ENCODE measurements at places on chromosomes 2 and 18.

- no peaks in the 10 kb centered on the region for H3K36me3 ChIP-seq
- H3K4me1 ChIP-seq: no peaks in the 10 kb centered on the region
- H3K27ac ChIP-seq: no peak overlapping the region
- no peak overlapping the region for H3K4me3 ChIP-seq
- no peak for DNase-seq
Measured at GRCh38 chr2:132519566-132519965, 103.0 kb downstream of the GPR39 start.

- DNase-seq: no peak
- no peak overlapping the region for H3K27ac ChIP-seq
- H3K27me3 ChIP-seq: no peaks in the 10 kb centered on the region
- H3K36me3 ChIP-seq: no peaks in the 10 kb centered on the region
- no peak overlapping the region for H3K4me3 ChIP-seq
Measured at GRCh38 chr2:55006306-55006705, 43.9 kb downstream of the RTN4 start.

DNA sequence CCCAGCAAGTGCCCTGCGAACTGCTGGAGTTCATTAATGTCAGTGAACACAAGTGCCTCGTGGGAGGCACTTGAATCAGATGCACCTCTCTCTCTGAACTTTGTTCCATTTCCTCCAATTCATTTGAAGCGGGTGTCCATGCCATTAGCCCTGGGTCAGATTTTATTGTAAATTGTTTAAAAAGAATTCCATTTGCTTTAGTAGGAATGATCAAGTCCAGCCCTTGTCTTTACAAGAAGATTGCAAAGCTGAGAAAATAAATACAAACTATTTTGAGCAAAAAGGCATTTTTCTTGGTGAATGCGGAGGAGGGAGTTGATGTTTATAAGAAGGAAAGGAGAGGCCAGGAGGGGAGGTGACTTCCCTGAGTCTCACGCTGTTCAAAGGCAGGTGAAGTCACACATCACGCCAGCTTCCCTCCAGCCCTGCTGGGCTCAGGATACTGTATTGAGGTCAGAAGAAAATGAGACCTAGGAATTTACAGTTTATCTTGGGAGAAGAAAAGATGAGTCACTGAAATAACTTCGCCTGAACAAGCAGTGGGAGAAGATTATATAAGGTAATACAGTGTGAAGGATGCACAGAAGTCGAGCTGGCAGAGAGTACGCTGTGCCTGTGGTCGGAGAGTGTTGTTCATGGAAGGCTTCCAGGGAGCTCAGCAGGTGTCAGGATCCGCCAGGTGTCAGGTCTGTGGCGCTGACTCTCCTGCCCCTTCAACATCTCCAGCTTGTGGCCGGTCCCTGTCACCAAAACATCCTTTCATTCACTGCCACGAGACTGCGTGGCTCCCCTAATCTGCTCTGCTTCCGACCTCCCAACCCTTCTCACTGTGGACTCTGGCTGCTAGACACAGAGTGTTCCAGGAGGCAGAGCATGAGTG lies 36.5 kb downstream of the EFR3B start:
- DNase-seq: no peak
- no peak overlapping the region for H3K27ac ChIP-seq
- no peak overlapping the region for H3K4me3 ChIP-seq
- H3K27me3 ChIP-seq: no peaks in the 10 kb centered on the region
- H3K36me3 ChIP-seq: no peaks in the 10 kb centered on the region

GRCh38 chr2:20660506-20661420 lies 6.2 kb upstream of the GDF7 start:
- DNase-seq: no peak
- no peaks in the 10 kb centered on the region for H3K36me3 ChIP-seq
- H3K27me3 ChIP-seq: peaks cover 59% of the 10 kb centered on the region
- no peak overlapping the region for H3K4me3 ChIP-seq
- H3K4me1 ChIP-seq: no peaks in the 10 kb centered on the region

DNA sequence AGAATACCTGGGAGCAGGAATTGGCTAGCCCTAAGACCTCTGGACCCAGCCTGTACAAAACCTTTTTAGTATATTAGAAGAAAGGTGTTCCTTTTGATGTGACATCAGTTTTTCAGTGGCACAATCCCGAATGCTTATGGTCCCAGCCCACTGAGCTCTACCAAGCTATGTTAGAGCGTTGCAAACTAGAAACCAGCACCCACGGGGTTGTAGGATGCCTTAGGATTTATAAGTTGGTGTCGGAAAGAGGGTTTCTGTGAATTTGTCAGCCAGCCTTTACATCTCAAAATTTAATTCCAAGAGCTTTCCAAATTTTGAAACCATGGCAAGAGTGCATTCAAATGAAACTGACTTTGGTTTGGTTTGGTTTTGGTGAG lies 499 bp upstream of the LMAN1 start:
- H3K27ac ChIP-seq: no peak overlapping the region
- H3K27me3 ChIP-seq: peaks cover 34% of the 10 kb centered on the region
- peaks cover 3% of the 10 kb centered on the region for H3K36me3 ChIP-seq
- H3K4me3 ChIP-seq: peak overlapping the region; percentile 95
- no peak for DNase-seq
- H3K4me1 ChIP-seq: peaks cover 18% of the 10 kb centered on the region

GRCh38 chr2:98078701-98079100 lies 8.3 kb upstream of the VWA3B start:
- DNase-seq: no peak
- H3K27me3 ChIP-seq: peaks cover 4% of the 10 kb centered on the region

- H3K27ac ChIP-seq: no peak overlapping the region
- peaks cover 75% of the 10 kb centered on the region for H3K36me3 ChIP-seq
- no peaks in the 10 kb centered on the region for H3K27me3 ChIP-seq
- H3K4me1 ChIP-seq: no peaks in the 10 kb centered on the region
- DNase-seq: peak; percentile 21
Measured at GRCh38 chr2:20291106-20291564, 59.5 kb downstream of the PUM2 start.

DNA sequence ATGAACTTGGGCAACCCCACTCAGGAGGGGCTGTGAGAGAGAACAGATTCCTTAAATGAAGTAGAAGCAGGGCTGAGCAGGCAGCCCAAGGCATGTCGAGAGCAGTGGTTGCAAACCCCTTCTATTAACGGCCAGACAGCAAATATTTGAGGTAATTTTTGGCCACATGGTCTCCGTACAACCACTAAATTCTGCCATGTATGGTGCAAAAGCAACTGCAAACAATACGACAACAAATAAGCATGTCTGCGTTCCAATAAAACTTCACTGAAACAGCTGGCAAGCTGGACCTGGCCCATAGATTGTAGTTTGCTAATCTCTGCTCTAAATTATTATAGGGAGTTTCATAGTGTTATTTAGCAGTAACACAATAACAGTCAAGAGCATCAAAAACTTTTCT lies 217.0 kb upstream of the ZNF521 start:
- DNase-seq: no peak
- no peak overlapping the region for H3K4me3 ChIP-seq
- H3K27me3 ChIP-seq: no peaks in the 10 kb centered on the region
- H3K36me3 ChIP-seq: no peaks in the 10 kb centered on the region

DNA sequence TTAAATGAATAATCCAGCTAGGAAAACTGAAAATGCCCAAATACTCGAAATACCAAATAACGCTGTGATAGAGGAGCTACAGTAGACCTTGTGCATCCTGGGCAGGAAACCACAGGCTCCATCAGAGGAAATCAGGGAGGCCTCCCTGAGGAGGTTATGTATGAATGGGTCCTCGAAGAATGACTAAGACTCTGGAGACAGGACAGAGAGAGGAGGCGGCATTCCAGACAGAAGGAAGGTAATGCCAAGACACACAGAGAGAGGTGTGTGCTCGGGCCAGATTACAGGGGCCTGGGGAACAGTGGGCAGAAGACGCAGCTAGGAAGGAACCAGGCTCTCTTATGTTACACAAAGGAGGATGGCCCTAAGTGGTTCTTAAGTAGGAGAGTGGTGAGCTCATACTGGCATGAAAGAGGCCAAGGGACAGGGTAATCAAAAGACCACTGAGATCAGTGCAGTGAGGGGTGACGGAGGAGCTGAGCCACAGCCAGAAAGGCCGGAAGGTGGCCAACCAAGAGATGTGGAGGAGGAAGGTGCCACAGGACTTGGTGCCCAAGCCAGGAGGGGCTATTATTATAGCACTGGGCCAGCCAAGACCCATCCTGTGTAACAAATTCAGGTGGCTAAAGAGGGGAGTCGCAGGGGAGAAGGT lies 9.9 kb downstream of the ST3GAL5 start:
- H3K36me3 ChIP-seq: peaks cover 3% of the 10 kb centered on the region
- DNase-seq: no peak
- no peaks in the 10 kb centered on the region for H3K27me3 ChIP-seq
- H3K4me3 ChIP-seq: no peak overlapping the region

- peak overlapping the region; percentile 67 for H3K27ac ChIP-seq
- H3K36me3 ChIP-seq: no peaks in the 10 kb centered on the region
- H3K27me3 ChIP-seq: no peaks in the 10 kb centered on the region
- peak overlapping the region; percentile 11 for H3K4me3 ChIP-seq
Measured at GRCh38 chr2:191638079-191638801, 39.7 kb upstream of the NABP1 start.

GRCh38 chr2:20593072-20594034 lies 57.5 kb downstream of the HS1BP3 start:
- H3K36me3 ChIP-seq: no peaks in the 10 kb centered on the region
- H3K27me3 ChIP-seq: no peaks in the 10 kb centered on the region
- no peak overlapping the region for H3K27ac ChIP-seq
- DNase-seq: peak; percentile 17
- no peak overlapping the region for H3K4me3 ChIP-seq

DNA sequence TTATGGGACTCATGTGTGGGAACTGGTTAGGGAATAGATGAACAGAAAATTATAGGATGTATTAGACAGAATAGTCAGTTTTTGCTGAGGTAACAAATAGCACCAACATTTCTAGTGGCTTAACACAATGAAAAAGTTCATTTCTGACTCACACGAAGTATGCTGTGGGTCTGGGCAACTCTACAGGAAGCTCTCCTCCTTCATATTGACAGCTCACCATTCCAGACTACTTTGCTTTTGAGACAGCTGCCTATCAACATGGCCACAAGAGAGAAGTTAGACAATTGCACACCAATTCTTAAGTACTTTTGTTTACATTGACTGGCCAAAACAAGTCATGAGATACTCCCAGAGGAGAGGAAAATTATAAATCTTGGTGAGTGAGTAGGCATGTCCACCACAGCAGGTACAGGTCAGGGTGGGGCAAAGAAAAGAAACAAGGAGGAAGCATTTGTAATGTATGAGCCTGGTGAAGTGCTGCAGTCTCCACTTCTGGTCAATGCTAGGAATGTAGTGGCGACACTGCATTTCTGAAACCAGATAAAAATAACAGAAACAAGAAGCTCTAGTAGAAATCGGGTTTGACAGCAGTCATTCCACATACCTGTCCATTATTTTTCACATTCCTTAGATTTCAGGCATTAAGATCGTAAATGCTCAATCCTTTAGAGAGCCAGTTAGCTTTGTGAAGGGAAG lies 141.6 kb downstream of the ICOS start:
- H3K36me3 ChIP-seq: no peaks in the 10 kb centered on the region
- no peaks in the 10 kb centered on the region for H3K27me3 ChIP-seq
- no peak for DNase-seq
- H3K27ac ChIP-seq: no peak overlapping the region

DNA sequence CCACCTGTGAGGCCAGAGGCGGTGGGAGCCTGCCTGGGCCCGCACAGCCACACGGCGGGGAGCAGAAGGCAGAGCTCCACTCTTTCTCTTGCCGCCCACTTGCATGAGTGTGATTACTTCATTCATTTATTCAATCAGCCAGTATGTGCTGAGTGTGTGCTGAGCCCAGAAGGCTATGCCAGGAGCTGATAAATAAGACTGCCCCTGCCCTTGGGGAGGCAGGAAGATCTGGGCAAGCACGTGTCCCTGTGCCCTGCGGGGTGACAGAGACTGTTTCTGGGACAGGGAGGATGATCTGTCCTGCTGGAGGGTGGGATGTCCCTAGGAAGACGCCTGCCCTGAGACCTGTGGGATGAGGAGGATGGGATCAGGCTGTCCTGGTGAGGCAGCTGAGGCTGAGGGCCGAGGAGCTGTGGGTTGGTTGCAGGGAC lies 250.8 kb downstream of the DYSF start:
- H3K27ac ChIP-seq: no peak overlapping the region
- H3K27me3 ChIP-seq: no peaks in the 10 kb centered on the region
- no peaks in the 10 kb centered on the region for H3K36me3 ChIP-seq
- no peak overlapping the region for H3K4me3 ChIP-seq
- H3K4me1 ChIP-seq: no peaks in the 10 kb centered on the region

DNA sequence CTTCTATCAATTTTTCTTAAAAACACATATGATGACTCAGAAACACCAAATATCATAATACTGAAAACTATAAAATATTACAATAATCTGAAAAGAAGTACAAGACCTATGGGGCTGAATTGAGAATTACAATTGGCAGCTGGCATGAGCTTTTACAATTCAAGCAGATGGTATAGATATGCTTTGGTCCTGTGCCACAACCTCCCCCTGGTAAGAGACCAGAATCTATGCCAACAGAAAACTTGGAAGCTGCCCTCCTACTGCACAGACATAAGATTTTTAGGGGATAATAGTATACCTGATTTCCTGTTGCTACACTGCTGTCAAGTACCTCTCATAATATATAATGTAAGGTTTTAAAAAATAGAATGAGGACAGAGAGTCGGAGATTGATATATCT lies 46.8 kb upstream of the CDH7 start:
- DNase-seq: no peak
- H3K27ac ChIP-seq: no peak overlapping the region
- no peak overlapping the region for H3K4me3 ChIP-seq
- H3K36me3 ChIP-seq: no peaks in the 10 kb centered on the region
- no peaks in the 10 kb centered on the region for H3K4me1 ChIP-seq
- no peaks in the 10 kb centered on the region for H3K27me3 ChIP-seq

DNA sequence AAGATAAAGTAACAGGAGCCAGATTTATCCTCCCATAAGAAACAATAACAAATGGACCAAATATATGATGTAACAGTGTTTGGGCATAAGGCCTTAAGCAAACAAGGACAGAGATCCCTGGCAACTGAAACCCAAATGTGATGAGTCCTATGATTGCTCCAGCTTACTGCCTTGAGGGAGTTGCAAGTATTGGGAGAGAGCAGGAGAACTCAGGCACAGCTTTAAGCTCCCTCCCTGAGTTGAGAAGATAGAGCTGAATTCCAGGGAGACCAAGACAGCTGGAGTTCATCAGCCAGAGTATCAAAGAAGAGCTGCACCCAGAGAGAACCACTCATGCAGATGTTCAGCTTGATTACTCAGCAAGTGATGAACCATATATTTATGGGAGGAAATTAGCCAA lies 814.5 kb upstream of the RAB6C start:
- no peaks in the 10 kb centered on the region for H3K27me3 ChIP-seq
- H3K27ac ChIP-seq: no peak overlapping the region
- no peaks in the 10 kb centered on the region for H3K36me3 ChIP-seq
- no peak overlapping the region for H3K4me3 ChIP-seq

GRCh38 chr2:182372661-182373060 lies 54.2 kb downstream of the PDE1A start:
- H3K27ac ChIP-seq: no peak overlapping the region
- no peak for DNase-seq
- no peak overlapping the region for H3K4me3 ChIP-seq
- H3K27me3 ChIP-seq: no peaks in the 10 kb centered on the region

- H3K4me1 ChIP-seq: no peaks in the 10 kb centered on the region
- DNase-seq: no peak
- H3K4me3 ChIP-seq: no peak overlapping the region
- H3K36me3 ChIP-seq: no peaks in the 10 kb centered on the region
- no peak overlapping the region for H3K27ac ChIP-seq
Measured at GRCh38 chr2:143918465-143918989, 601.4 kb downstream of the ZEB2 start.

GRCh38 chr2:177318613-177319012 lies 54.1 kb upstream of the NFE2L2 start:
- DNase-seq: no peak
- H3K27ac ChIP-seq: no peak overlapping the region
- H3K4me3 ChIP-seq: no peak overlapping the region
- H3K36me3 ChIP-seq: peaks cover 5% of the 10 kb centered on the region
- no peaks in the 10 kb centered on the region for H3K4me1 ChIP-seq
- no peaks in the 10 kb centered on the region for H3K27me3 ChIP-seq

Data from CD14-positive monocyte (primary cell).